Activated gamma-delta T cell treated with Interleukin-2 at 50 U/mL for 16 hours (primary cell): ENCODE measurements at places on chromosomes 12 and 14.

DNA sequence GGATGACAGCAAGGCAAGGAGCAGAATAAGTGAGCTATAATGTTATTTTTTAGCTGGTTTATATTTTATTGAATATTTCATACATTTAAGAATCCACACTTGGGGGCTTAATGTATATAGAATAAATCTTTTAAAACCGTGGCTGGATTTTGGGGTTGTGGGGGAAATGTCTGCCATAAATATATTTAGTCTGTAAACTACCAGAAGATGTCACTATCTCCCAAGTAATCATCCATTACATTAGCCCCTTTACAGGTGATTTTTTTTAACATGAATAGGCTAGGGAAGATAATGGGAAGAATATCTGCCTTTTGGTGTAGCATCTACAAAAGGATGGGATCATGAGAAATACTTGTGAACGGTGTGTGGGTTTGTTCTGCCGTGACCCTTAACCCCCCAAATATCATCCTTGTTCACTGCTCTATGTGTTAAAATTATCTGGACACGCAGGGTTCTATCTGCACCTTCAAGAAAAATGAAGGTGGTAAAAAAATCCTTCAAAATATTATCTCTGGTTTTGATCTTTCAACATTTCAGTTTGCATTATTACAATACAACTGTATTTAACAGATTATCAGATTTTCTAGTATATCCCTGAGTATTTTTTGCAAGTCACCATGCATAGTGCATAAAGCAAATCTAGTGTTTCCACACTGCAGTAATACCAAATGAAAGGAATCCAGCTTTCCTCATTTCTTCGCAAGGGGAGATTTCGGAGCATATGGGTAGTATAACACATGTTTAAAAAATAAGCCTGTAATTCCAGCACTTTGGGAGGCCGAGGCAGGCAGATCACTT lies 8.0 kb upstream of the SLC17A8 start:
- no peak for DNase-seq

DNA sequence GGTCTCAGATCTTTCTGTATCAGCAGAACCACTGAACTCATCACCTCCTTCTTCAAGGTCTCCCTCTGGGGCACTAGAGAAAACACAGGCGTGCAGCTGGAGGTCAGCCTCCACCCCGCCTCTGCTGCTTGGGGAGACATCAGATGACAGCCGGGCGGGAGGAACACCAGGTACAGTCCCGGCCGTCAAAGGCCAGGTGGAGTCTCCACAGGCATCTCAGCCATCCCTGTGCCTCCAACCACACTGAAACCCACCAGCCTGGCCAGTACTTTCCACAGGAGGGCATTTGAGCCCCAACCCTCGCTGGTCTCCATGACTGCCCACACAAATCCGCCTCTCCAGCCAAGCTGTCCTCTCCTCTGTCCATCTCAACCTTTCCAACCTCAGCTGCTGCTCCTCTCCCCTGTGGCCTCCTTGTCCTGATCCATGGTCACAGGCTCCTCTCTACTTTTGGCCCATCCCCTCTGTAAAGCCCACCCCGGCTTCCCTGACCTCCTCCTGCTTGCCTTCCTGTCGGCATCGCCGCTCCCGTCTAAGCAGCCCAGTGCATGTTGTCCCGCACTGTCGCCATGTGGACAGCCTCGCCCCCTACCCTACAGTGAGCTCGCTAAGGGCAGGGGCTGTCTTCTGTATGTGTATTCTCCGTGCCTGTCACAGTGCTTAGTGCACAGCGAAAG lies 21.4 kb upstream of the FKBP4 start:
- DNase-seq = no peak

DNA sequence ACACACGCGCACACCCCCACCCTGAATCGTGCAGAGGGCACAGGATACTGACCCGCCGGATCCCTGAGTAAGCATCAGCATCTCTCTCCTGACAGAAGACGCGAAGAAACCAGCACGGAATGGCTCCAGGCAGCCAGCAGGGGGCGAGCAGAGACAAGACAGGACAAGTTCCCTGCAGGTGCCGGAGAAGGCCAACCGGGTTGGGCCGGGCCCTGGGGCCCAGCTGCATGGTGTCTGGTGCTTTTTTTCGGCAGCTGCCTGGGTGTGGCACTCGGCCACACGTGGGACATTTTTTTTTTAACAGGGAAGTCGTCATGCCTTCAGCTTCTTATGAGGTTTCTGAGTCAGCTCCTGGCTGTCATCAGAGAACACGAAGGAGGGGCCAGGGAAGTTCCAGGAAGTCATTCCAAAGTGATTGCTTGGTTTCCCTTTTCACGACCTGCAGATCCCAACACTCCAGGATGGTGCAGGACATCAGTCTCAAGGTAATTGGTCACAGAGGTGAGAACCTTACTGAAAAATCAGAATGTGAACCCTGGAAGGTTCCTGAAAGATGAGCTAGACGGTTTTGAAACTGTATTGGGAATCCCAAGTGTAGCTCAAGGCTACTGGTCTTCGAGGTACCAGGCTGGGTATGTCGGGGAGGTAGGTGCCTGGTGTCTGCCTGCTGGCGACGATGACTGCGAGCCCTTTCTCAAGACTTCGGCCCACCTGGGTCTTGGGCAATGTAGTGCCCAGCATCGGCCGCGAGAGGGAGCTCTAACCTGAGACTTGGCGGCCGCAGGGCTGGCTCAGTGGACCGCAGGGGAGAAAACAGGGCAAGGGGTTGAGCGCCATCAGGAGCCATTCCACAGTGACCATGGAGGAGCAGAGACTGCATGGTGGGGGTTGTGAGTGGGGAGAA lies 190.8 kb upstream of the PRMT8 start:
- peak; percentile 69 for DNase-seq

GRCh38 chr12:106954462-106955376 lies 988 bp upstream of the TMEM263 start:
- DNase-seq = peak; percentile 9

GRCh38 chr12:105226219-105226618 lies 9.8 kb downstream of the APPL2 start:
- peak; percentile 16 for DNase-seq

- no peak for DNase-seq
Observed at GRCh38 chr14:39232554-39233415, 930 bp upstream of the MIA2 start.

DNA sequence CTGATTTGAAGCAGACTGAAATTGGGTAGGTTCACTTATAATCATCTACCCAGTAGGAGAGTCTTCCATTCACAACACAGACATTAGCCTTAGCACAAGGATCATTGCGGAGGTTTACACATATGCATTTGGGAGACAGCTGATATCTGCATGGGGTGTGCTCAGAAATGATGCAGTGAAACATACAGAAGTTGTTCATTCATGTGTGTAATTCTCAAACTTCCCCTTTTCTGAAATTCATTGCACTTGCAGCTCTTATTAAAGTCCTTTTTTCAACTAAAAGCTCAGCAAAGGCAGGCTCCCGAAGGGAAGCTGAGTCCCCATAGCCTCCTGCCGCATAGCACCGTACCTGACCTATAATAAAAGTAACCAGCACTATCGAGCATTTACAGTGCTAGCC lies 218.3 kb upstream of the CRY1 start:
- no peak for DNase-seq

DNA sequence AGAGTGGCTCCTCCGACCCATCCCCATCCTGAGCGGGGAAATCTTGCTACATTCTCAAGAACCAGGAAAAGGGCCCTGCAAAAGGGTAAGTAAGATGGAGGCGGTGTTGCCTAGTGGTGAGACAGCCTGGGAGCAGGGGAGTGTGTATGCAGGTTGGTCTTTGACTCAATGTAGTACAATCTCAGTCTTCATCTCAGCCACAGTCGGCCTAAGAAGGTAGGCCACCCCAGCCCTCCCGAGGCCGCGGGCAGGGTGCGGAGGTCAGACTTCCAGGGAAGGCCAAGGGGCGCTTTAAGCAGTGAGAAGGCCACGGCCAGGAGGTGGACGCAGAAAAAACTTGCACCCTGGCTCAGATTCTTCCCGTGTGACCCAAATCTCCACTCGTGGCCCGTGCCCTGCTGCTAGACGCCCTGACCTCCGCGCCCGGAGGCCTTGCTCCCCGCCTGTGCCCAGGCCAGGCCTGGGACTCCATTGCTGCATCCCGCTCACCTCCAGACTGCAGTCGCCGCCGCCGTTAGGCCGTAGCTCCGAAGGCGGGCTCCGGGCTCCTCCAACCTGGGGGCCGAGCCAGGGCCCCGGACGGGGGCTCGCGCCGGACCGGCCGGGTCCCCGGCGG lies 435 bp downstream of the FOXM1 start:
- peak; percentile 5 for DNase-seq

GRCh38 chr14:37122919-37123639 lies 49.3 kb downstream of the SLC25A21 start:
- no peak for DNase-seq

GRCh38 chr14:92473969-92474535 lies 39.5 kb upstream of the RIN3 start:
- no peak for DNase-seq

DNA sequence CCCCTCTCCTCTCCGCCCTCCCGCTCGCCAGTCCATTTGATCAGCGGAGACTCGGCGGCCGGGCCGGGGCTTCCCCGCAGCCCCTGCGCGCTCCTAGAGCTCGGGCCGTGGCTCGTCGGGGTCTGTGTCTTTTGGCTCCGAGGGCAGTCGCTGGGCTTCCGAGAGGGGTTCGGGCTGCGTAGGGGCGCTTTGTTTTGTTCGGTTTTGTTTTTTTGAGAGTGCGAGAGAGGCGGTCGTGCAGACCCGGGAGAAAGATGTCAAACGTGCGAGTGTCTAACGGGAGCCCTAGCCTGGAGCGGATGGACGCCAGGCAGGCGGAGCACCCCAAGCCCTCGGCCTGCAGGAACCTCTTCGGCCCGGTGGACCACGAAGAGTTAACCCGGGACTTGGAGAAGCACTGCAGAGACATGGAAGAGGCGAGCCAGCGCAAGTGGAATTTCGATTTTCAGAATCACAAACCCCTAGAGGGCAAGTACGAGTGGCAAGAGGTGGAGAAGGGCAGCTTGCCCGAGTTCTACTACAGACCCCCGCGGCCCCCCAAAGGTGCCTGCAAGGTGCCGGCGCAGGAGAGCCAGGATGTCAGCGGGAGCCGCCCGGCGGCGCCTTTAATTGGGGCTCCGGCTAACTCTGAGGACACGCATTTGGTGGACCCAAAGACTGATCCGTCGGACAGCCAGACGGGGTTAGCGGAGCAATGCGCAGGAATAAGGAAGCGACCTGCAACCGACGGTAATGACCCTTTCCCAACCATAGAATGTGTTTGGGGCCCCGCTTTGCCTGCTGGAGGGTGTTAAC lies 615 bp downstream of the CDKN1B start:
- DNase-seq = no peak

DNA sequence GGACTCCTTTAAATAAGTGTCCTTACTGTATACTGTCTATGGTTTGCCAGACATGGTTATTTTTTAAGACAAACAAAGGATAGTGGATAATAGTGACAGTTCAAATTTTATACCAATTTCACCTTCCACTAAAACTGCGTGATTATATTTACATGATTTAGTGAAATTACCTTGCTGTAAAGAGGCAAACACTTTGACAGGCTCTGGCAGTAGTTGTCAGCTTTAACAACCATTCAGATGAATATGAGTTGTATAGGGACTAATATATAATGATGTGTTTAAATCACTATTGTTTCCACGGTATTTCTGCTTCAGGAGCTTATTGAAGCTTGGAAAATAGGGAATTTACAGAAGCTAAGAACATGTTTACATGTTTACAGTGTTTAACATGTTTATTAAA lies 1364.0 kb downstream of the FSCB start:
- no peak for DNase-seq

GRCh38 chr12:112598626-112599025 lies 179.9 kb downstream of the PTPN11 start:
- DNase-seq = no peak

- no peak for DNase-seq
Observed at GRCh38 chr14:49218436-49219092, 367.6 kb downstream of the RPS29 start.
